ENCODE measurements at places on chromosomes 13 and 19. TPM values are rescaled to one million over a fixed set of nuclear protein-coding genes. Genes with fewer than 3 reads are reported as not detected.

- peak; percentile 94 for DNase-seq
Observed at GRCh38 chr19:17579661-17580244, 24.3 kb downstream of the COLGALT1 start.

- no peak for DNase-seq
Observed at GRCh38 chr19:46878613-46879375, 18.0 kb downstream of the ARHGAP35 start.

- DNase-seq = no peak
Observed at GRCh38 chr19:17095141-17095919, 19.8 kb downstream of the MYO9B start.

GRCh38 chr19:14474827-14475226, 327 bp downstream of the PTGER1 start:
- DNase-seq = no peak

Gene FBXO27
- 1.0 TPM for total RNA-seq

Gene ADPRHL1
- 0.80 TPM for total RNA-seq

All from SK-MEL-5 (cell line).